ENCODE measurements at places on chromosomes 5 and 9.
A peak's percentile ranks its signal among the peaks of the same experiment; 100 is the strongest.

DNA sequence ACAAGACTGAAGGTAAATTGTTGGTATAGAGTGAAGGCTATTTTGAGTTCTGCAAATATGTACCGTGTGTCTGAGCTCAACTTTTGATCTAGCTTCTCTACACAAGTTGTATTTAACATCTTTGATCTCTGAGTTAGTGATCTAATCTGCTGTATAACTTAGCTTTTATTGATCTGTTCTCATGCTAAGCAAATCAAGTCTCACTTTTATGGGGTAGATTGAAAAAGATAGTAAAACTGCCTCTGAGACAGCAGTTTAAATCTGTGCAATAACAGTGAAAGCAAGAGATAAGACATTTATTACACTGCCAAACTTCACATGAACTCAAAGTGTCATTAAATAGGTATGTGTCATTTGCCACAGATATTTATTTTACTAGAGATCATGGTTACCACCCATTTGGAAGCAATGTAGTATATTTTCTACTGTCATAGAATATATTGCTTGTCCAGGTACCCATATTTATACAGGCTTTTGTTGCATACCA lies 477.3 kb downstream of the ISL1 start:
- no peak for DNase-seq

GRCh38 chr5:55993013-55993412 lies 1.8 kb downstream of the IL6ST start:
- no peak for DNase-seq

DNA sequence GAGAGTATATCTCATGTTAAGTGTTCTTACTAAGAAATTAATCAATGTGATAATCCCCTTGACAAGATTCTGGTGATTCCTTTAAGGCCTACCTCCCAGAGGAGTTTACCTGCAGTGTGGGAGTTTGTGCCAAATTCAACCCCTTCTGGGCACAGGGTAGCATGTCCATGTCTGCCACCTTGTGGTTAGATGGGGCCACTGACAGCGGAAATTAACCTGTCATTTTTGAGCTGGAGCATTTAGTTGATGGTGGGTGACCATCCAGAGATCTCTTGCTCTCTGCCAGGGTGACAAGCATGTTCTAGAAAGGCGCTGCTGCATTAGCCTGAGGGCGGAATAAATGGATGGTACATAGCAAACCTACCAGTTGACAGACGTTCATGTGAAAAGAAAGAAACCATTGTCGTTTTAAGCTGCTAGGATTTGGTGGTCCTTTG lies 132.2 kb downstream of the FBXO4 start:
- no peak for DNase-seq

DNA sequence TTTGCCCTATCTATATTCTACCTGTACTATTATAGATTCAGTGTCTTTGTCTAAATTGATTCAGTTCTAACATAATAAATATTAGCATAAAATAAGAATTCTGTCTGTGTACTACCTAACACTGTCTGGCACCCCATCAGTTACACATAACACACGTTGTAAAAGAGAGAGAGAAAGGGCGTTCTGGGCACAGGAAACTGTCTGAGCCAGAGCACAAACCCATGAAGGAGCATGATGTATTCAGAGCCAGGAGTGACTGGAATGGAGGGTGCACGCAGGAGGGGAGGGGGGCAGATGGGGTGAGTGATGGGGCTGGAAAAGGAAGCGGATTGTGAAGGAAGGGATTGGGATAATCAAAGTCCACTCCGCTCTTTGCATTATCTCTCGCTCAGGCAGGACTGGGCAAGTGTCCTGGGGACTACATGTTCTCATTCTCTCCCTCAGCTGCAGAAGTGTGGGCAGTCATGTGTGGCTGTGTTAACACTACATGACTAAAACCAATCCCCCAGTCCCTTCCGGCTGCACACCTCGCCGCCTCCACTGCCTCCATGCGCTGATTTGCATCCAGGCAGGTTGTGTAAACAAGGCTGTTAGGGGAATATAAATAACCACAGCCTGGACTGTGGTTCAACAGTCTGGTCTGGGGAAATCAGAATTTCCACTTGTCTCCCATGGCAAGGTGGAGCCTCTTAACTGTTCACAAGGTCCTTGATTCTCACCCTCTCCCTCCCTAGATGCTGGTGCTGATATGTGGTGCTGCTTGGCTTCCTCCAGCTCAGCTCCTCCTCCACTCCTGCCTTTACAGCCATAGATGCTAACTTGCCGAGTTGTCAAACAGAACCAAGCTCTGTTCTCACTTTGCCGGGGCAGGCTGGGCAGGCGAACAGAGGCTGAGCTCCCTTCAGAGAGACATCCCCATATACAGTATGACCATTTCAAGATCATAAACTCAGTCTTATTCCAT lies 367.5 kb upstream of the BRINP1 start:
- DNase-seq, result no peak

- DNase-seq, result no peak
Observed at GRCh38 chr9:91162311-91162710, 199.4 kb downstream of the AUH start.

DNA sequence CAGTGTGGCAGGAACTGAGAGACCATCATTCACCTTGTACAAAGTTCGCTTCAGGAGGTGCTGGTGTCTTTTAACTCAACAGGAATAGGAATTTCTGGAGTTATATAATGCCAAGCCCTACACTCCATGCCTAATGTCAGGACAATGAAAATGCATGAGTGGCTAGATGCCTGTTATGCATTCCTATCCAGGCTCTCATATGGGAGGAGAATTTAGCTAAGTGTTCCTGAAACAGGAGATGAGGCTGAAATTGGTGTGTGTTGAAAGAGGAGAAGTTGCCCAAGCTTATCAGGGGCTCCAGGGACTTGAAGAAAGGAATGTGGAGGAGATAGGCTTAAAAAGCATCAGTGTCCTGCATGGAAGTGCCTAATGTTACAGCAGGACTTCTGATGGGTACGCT lies 26.8 kb upstream of the PRUNE2 start:
- no peak for DNase-seq

- DNase-seq, result no peak
Observed at GRCh38 chr9:127126971-127127370, 4.5 kb upstream of the ANGPTL2 start.

GRCh38 chr5:178983728-178984127 lies 11.4 kb downstream of the GRM6 start:
- DNase-seq, result no peak

DNA sequence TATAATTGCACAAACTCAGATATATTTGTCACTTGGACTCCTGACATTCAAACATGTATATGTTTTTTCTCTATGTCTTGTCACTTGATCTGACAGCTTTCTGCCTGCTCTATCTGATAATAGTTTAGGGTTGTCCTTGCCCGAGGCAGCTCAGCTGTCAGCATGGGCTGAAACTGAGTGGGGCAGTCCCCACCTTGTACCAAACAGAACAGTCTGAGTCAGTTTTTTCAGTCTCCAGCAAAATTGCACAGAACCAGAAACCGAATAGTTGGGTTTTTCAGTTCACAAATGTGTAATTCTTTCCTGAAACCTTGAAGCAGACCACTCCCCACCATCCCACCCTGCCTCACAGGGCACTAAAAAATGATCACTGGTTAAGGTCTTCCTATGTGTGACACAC lies 9.5 kb upstream of the HAND1 start:
- no peak for DNase-seq

- peak; percentile 96 for DNase-seq
Observed at GRCh38 chr5:179265514-179266290, 79.6 kb downstream of the ADAMTS2 start.

- no peak for DNase-seq
Observed at GRCh38 chr5:31385774-31386537, 145.9 kb downstream of the DROSHA start.

GRCh38 chr5:109486200-109486804 lies 76.5 kb upstream of the PJA2 start:
- DNase-seq, result no peak

GRCh38 chr9:130912932-130913598 lies 16.5 kb upstream of the QRFP start:
- DNase-seq, result peak; percentile 54

- no peak for DNase-seq
Observed at GRCh38 chr5:94562327-94562971, 56.0 kb downstream of the KIAA0825 start.

GRCh38 chr5:53749621-53750020 lies 189.2 kb downstream of the NDUFS4 start:
- DNase-seq, result no peak

GRCh38 chr5:8528106-8528505 lies 659.2 kb downstream of the MTRR start:
- no peak for DNase-seq

DNA sequence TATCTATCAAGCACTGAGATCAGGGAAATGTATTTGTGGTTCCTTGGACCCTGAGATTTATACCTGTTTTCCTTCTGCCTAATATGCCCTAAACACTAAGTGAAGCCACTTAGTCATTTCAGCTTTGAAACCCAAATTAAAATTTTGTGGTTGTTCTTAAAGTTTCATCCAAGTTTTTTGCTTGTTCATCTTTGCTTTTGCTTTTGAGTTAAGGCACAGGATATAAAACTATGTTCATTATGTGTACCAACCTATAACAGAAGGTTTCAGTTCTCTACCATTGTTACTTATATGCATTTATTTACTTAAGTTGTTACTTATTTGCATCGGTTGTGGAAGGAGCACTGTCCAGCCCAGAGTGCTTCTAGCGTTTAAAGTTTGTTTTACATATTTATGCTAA lies 382.3 kb downstream of the PTPRD start:
- no peak for DNase-seq

- no peak for DNase-seq
Observed at GRCh38 chr5:55187370-55187769, 14.4 kb upstream of the CDC20B start.

DNA sequence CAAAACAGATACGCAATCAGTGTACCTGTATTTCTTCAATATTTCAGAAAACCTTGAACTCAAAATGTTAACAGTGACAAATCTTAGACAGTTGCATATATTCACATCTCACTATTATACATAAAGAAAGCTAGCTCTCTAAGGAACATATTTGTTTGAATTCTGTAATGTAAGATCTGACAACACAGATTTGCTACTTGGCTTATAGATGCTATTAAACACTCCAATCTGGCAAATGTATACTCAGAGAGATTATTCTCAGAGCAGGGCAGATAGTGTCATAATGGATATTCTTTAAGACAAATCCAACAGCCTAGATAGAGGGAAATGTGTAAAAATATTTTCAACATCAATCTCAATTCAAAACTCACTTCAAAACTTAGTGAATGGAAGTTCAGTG lies 794.5 kb upstream of the CDH9 start:
- DNase-seq, result no peak

GRCh38 chr5:157926977-157927376 lies 68.0 kb upstream of the CLINT1 start:
- DNase-seq, result no peak

DNA sequence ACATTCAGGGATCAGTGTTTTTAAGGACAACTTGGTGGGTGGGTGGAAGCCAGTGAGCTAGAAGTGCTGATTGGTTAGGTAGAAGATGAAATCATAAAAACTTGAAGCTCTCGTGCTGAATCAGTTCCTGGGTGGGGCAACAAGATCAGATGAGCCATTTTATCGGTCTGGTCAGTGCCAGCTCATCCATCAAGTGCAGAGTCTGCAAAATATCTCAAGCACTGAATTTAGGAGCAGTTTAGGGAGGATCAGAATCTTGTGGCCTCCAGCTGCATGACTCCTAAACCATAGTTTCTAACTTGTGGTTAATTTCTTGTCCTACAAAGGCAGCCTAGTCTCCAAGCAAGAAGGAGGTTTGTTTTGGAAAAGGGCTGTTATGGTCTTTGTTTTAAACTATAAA lies 166.4 kb downstream of the FAM170A start:
- DNase-seq, result no peak

GRCh38 chr9:98755006-98755618 lies 41.2 kb downstream of the ANKS6 start:
- DNase-seq, result no peak

DNA sequence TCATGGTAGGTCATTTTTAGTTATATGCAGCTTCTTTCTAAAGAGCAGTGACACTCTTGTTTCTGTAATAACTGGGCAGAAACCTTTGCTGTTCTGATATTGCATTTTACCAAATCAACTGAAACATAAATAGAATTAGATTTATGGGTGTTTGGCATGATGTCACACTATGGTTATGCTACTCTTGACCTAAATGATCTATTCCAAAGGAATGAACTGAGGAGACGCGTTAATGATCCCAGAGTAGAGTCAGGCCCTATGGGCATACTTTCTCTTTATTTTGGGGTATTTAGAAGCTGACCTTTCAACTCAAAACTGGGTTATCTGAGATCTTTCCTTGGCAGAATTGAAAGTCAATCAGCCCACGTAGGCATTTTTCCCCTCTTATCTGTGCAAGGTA lies 146.8 kb upstream of the ADAMTSL1 start:
- DNase-seq, result no peak

GRCh38 chr5:165031371-165031770 lies 1526.0 kb downstream of the MAT2B start:
- no peak for DNase-seq

- DNase-seq, result no peak
Observed at GRCh38 chr9:89564346-89564878, 40.4 kb upstream of the GADD45G start.

DNA sequence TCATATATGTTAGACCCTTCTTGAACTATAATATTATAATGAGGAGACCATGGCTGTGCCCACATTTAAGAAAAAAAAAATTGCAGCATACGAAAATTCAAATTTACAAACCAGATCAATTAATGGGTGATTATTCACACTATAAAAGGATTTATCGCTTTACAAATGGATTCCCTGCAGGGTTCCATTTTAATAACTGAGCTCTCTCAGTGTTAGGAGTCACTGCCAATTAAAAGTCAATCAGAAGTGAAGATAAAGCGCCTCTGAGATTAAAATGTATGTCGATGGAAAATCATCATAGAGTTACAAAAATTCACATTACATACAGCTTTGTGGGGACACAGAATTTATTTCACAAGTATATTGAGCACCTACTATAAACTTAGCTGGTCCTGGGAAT lies 66.6 kb upstream of the SMARCA2 start:
- DNase-seq, result no peak

GRCh38 chr5:124252747-124253146 lies 493.7 kb downstream of the ZNF608 start:
- no peak for DNase-seq

GRCh38 chr5:170297589-170298462 lies at the start of gene LCP2:
LCP2 (minus strand) TSS chr5:170297777; CDS start chr5:170297611, 166 bp downstream.
- no peak for DNase-seq

DNA sequence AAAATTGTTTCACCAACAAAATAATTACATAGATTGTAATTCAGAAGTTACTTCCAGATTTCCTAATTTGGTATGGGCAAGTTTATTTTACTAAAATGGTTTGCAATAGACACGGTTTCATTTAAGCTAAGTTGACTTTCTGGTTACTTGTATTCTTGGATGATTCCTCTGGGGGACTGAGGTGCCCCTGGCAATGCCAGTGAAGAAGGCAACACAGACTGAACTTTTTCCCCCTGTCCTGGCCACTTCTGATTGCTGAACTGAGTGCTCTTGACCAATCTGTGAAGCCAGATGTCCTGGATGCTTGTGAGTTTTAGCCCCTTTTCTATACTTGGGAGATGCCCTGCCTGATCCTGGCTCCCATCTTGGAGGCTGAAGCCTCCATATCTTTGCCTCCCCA lies 66.3 kb upstream of the FANCC start:
- DNase-seq, result no peak

- no peak for DNase-seq
Observed at GRCh38 chr5:74865804-74866595, at the start of gene FAM169A. FAM169A (minus strand) TSS chr5:74866387; CDS start chr5:74841676, 24,711 bp downstream.

- DNase-seq, result peak; percentile 27
Observed at GRCh38 chr5:134174841-134175839, 1.6 kb downstream of the SKP1 start.

Data from amniotic stem cell (primary cell).